Brain (organoid and tissue), 16 donors: ENCODE measurements at places on chromosomes 11 and 22.

DNA sequence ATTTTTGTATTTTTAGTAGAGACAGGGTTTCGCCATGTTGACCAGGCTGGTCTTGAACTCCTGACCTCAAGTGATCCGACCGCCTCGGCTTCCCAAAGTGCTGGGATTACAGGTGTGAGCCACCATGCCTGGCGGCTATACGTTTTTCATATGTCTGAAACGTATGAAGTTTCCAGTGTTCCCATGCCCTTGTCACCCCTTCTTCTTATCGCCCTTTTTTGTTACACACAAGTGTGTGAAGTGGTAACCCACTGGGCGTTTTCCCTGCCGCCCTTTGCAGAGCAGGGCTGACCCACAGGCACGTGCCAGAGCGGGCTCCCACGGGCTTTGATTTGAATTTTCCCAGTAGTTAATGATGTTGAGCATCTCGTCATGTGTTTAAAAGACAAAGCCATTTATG is 17.0 kb downstream of the PIM3 start:
- no peak for DNase-seq

DNA sequence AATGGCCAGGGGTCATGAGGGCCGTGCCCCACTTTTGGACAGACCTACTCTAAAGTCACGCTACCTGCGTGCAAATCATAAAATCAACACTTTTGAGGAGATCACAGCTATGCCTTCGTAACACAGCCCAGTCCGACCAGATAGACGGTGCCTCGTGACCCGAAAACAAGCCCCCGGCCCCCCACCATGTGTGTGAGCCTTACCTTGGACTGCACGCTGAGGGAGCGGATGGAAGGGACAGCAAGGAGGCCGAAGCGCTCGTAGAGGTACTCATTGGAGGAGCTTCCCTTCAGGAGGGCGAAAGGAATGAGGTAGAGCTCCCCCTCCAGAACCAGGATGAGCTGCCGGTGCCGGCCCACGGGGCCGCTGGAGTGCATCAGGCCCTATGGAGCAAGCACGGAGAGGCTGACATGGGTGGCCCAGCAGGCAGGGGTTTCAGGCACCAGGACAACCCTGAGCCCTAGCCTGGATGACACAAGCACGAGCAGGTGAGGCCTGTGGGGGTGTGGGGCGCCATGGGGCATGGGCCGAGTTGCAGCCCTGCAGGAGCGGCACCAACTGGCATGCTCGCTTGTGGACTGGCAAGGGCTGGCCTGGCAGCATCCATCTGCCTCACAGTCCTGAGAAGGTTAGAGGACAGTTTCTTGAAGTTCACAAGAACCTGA is 82.2 kb upstream of the PITPNB start:
- DNase-seq: no peak

- DNase-seq: no peak
Measured at GRCh38 chr22:29587938-29588699, 7.2 kb upstream of the NIPSNAP1 start.

DNA sequence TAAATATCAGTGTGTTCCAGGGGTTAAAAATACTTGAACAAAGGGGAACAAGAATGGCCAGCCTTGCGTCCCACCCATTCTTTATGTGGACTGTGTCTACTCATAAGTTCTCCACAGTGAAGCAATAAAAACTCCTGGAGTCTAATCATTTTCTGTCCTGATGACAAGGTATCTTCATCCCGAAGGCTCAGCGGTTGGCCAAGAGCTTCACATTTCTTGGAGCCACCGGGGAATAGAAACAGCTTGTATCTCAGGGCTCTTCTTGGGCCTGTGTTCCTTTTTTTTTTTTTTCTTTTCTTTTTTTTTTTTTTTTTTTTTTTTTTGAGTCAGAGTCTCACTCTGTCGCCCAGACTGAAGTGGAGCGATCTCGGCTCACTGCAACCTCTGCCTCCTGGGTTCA is 36.8 kb upstream of the ADORA2A start:
- no peak for DNase-seq

GRCh38 chr11:9231848-9232177 is 33.3 kb downstream of the DENND5A start:
- peak; percentile 81 for DNase-seq

GRCh38 chr22:39953101-39953500 is 7.1 kb upstream of the TMA7B start:
- no peak for DNase-seq

GRCh38 chr11:1839924-1840779 is 1.4 kb downstream of the TNNI2 start:
- no peak for DNase-seq

GRCh38 chr11:93288767-93289166 is 41.8 kb upstream of the DEUP1 start:
- no peak for DNase-seq

GRCh38 chr11:2308713-2309112 is 6.9 kb downstream of the TSPAN32 start:
- no peak for DNase-seq
